ENCODE measurements at places on chromosomes 6 and 20. TPM values are rescaled to one million over a fixed set of nuclear protein-coding genes. Genes with fewer than 3 reads are reported as not detected.

CSTF1 gene
- 27.0 TPM for total RNA-seq

C6orf141 gene
- total RNA-seq = 14.2 TPM

RCAN2 gene
- 20.9 TPM for total RNA-seq

CDK19 gene
- total RNA-seq = 10.6 TPM

TCP11 gene
- total RNA-seq = not detected

IRF4 gene
- total RNA-seq = 2.9 TPM

Data from vagina (tissue), 2 donors.